ENCODE measurements at places on chromosomes 16 and 17. TPM values are rescaled to one million over a fixed set of nuclear protein-coding genes. Genes with fewer than 3 reads are reported as not detected.
A peak's percentile ranks its signal among the peaks of the same experiment; 100 is the strongest.

Gene DNAJA3
- total RNA-seq, result 93.3 TPM

GRCh38 chr16:84194018-84194417 is 3.1 kb downstream of the ADAD2 start:
- no peaks in the 10 kb centered on the region for H3K27me3 ChIP-seq
- no peaks in the 10 kb centered on the region for H3K36me3 ChIP-seq
- no peak overlapping the region for H3K27ac ChIP-seq
- no peak for DNase-seq
- no peaks in the 10 kb centered on the region for H3K4me1 ChIP-seq

- no peak for DNase-seq
- no peak overlapping the region for H3K4me3 ChIP-seq
- H3K27me3 ChIP-seq, result no peaks in the 10 kb centered on the region
Measured at GRCh38 chr16:79393127-79393526, 207.4 kb downstream of the MAF start.

- peak within 1 kb of the TSS; percentile 46 for H3K4me3 ChIP-seq
- peak within 1 kb of the TSS; percentile 68 for H3K27ac ChIP-seq
- no peaks in the 10 kb centered on the region for H3K36me3 ChIP-seq
Measured at GRCh38 chr17:181245-182049, at the start of gene DOC2B. DOC2B (minus strand) TSS chr17:181650; CDS start chr17:181479, 171 bp downstream.

Gene PRSS27
- total RNA-seq, result 3.3 TPM

Gene NLE1
- total RNA-seq, result 55.5 TPM

DNA sequence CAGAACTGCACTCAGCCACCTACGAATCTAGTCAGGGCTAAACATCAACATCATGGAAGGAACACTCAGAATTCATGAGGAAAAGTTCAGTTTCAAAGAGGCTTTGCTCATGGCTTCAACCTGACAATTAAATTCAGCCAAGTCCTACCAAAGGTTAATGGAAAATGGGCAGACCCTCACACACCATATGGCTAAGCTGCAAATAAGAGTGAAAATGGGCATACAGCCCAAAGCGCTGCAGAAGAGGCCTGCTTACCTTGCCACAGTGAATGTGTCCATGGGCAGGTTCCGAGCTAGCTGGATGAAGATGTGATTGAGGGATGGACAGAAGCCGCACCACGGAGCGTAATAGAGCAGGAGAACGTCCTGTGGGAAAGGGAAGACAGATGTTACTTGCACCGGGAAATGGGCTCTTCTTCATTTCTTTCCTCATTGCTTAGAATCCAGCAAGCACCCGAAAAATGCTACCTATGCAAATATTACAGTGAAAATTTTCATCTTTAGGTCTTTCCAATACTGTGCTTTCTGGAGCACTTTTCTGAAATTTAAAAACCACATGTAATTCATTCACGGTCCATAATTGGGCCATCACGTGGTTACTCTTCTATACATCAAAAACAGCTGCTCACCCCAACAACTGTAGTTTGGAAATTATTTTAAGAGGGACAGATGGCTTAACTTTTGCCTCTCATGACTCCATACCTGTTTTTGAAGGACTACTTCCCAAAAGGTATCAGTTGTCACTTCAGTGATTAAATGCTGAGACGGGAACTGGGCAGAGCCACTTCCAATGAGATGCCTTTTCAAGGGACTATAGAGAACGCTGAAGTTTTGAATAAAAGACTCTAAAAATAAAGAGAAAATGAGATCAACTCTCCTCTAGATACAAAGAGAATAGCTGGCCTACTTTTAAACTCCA is 19.6 kb downstream of the SNN start:
- no peak for DNase-seq
- H3K4me3 ChIP-seq, result no peak overlapping the region
- H3K36me3 ChIP-seq, result peaks cover 36% of the 10 kb centered on the region
- H3K27me3 ChIP-seq, result no peaks in the 10 kb centered on the region
- no peaks in the 10 kb centered on the region for H3K4me1 ChIP-seq
